Activated CD4-positive, alpha-beta T cell treated with anti-CD3 and anti-CD28 coated beads for 4 hours (primary cell): ENCODE measurements at places on chromosomes 13 and 19.

DNA sequence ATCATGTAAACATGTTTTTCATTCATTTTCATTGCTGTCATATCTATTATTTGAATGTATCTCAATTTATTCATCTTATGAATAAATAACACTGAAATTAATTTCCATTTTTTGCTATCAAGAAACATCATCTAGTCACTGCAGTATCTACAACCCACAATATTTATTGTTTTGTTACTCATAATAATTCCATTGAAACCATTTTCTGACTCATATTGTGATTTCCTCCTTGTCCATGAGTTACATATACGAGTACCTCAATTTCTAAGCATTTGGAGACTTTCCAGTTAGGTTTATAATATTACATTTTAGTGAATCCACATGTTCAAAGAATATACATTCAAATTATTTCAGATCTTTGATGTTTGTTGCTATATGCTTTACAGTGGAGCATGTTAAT is 1524.0 kb downstream of the SLITRK1 start:
- DNase-seq: no peak

DNA sequence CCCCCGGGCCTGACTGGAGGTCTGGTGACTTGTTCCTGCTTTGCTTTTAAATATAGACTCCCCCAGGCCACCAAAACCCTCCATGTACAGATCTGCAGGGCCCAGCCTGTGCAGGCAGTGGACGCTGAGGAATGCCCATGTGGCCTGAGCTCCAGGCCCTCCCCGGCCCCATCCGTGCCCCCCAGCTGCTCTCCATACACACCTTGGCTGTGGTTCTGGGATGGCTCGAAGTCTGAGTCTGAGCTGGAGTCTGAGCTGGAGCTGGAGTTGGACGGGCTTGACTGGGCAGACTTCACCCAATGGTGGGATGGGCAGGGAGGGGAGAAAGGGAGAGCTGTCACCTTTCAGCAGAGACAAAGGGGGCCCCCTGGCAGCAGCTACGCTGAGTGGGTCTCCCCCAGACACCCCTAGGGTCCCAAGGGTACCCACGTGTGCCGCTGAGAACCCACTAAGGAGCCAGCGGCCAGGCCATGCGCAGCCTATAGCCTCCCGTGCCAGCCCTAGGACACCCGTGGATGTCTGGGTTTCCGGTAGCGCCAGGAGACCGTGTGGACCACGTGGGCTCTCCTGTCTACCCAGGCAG is 61.9 kb downstream of the MLLT1 start:
- no peak for DNase-seq

GRCh38 chr19:35267818-35268535 is 785 bp upstream of the USF2 start:
- peak; percentile 75 for DNase-seq

- DNase-seq: no peak
Measured at GRCh38 chr13:55219538-55219937, 1921.2 kb upstream of the PRR20A start.

DNA sequence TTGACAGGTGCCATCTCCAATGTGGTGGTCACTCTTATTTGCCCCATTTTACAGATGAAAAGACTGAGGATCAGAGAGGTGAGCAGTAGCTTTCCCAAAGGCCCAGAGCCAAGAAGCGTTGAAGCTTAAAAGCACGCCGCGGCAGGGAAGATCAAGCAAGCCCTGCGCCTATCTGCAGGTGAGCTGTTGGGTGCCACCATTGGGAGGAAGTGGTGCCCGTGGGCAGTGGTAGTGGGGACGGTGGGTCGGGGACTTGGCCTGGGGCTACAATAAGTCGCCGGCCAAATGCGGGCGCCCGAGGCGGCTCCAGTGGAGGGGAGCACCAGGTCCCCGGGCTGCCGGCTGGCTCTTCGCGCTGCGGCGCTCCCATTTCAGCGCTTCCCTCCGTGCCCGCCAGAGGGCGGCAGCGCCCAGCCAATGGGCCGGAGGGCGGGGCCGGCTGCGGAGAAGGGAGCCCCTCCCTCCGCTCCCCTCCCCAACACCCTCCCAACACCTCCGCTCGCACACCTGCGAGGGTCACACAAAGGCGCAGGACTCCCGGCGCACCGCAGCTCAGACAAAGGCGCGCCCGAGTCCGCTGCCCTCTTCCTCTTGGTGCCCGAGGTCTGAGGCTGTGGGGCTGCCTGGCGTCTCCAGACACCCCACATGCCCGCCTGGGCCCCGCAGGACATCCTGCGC is 744 bp upstream of the POU2F2 start:
- DNase-seq: peak; percentile 84
